Stimulated activated CD8-positive, alpha-beta memory T cell treated with anti-CD3 and anti-CD28 coated beads, Interleukin-4, amount 100 ng/mL, for 24 hours (primary cell): ENCODE measurements at places on chromosomes 13 and 19.

DNA sequence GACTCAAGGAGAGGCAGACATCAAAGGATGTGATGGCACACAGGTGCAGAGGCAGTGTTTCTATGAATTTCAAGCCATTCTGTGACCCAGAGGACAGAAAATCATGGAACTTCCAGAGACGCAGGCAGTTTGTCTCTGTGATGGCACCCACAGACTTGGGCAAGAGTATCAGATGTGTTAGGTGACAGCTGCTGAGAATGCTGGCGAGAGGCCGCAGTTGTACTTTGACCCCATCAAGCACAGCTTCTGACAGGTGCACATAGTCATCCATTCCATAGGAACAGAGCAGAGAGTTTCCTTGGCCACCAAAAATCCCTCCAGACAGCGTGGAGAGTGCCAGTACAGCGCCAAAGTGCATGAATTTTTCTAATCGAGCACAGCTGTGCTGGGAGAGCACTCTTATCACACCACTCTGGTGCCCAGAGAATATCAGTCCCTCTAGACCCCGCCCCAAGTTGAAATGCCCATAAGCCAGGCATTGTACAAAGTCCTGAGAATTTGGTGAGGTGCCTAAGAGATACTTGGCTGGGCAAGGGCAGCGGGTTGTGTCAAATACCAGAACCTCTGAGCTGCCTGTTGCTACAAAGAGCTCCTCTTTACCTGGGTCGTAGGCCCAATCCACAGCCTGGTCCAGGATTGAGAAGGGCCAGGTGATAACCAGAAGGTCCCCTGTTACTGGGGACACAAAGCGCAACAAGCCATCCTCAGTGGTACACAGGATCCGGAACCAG, 12.4 kb downstream of the WDR87 start:
- no peak for DNase-seq

GRCh38 chr19:31947436-31948115, 397.8 kb upstream of the ZNF507 start:
- DNase-seq = no peak

- no peak for DNase-seq
Observed at GRCh38 chr13:112366907-112367646, 9.1 kb upstream of the SPACA7 start.

GRCh38 chr19:55452749-55453346, 8.6 kb downstream of the ISOC2 start:
- peak; percentile 24 for DNase-seq

DNA sequence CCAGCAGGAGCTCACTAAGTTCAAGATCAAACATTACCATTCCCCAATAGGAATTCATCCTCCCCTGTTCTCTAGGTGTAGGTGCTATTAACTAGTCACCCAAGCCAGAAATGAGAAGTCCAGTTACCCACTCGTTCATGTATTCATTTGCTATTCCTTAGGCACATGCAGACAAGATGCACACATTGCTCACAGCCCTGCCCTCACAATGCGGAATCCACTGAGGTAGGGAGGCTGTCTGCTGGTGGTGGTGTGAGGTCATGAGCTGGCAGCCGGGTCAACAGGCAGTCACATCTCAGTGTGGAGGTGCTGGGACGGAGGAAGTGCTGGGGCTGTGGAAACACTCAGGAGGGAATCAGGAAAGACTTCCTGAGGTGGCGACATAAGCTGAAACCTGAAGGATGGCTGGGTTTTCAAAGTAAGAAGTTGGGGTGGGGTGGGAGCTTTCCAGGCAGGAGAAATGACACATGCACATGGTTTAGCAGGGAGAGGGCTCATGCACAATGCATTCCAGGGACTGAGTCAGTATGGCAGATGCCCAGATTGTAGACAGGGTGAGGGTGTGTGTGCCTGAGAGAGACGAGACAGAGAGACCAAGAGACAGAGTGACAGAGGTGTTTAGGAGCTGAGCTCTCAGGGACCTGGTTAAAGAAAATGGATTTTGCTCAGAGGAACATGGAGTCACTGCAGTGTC, 117.6 kb downstream of the USP12 start:
- DNase-seq = no peak

GRCh38 chr19:32674153-32674930, 638 bp downstream of the ANKRD27 start:
- no peak for DNase-seq

GRCh38 chr19:54959840-54960239, 6.3 kb upstream of the NLRP2 start:
- DNase-seq = no peak

GRCh38 chr13:79442221-79442620, 36.2 kb upstream of the RBM26 start:
- DNase-seq = no peak

DNA sequence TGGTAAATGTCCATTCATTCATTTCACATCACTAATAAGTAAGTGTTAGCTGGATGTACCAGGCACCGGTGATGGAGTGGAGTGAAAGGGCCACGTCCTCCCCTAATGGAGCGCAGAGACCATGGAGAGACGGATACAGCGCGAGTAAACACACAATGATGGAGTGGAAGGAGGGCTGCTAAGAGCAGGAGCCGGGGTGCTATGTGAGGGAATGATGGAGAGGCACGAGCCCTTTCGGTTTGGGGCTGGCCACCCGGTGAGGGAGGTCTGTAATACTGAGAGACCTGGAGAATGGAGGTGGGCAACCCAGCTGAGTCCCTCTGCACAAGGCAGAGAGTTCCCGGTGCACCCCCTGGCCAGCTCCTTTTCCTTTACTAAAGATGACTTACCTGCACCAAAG, 53.7 kb downstream of the PEPD start:
- no peak for DNase-seq
